ENCODE measurements at places on chromosomes 3 and 15.

- DNase-seq = no peak
Observed at GRCh38 chr3:113620091-113620490, 76.4 kb downstream of the USF3 start.

DNA sequence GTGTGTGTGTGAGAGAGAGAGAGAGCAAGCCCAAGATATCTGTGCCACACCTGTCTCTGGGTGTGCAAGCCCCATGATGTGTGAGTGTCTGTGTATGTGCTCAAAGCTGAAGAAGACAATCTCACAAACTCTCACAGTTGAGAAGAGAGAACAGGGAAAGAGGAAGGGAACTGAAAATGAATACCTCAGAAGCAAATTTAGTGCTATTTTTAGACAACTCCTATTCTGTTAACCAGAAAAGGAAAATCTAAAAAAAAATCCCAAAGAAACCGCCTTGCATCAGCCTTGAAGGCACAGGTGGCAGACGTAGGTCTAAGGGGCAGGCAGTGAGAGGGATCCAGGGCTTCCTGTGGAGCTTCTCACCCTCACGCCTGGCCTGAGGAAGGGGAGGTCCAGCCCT, 47.8 kb downstream of the ATP2B2 start:
- DNase-seq = no peak

DNA sequence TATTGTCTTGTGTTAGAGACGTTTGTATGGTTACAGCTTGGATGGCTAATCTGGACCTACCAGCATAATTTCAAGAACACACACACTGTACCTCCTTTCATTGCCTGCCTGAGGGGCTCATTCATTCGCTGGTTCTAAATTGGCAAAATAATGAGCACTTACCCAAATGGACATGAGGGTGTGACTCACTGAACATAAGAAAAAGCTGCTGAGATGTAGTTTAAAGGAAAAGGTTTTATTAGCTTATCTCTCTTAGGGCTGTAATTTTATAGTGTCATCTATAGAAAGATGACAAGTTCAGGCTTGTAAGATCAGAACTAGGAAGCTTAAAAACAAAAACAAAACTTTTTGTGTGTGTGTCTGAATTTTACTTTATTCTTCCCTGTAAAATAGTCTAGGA, 120.7 kb upstream of the WNT7A start:
- DNase-seq = no peak

DNA sequence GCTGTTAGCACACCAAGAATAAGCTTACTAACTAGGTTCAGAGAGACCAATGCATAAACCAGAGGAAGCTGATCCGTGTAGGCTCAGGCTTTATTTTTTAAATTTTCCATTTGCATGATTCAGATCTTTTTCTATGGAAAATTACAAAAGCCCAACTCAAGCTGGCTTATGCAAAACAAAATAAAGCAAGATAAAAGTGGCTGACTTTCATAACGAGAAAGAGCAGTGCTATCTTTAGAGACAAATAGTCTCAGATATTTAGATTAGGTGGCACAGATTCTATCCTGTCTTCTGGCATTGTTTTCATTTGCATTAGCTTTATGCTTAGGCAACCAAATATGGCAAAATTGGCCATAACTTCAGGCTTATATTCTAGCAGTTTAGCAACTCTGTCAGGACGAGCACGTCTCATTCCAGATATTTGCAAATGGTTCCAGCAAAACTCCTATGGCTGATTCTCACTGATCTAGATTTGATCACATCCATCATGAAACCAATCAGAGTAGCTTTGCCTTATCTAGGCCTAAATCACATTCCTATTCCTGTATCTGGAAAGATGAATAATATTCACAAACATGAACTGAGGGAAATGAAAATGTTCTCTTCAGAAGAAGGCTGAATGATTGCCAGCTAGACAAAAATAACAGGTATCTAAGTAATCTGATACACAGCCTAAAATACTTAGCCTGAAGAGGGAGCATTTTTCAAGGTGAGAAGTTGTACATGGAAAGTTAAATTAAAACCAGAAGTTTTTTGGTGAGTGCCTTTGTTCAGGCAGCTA, 216.4 kb upstream of the DPPA4 start:
- no peak for DNase-seq

GRCh38 chr3:23809294-23809693, 3.5 kb downstream of the UBE2E1 start:
- DNase-seq = no peak

- no peak for DNase-seq
Observed at GRCh38 chr15:40097968-40098476, 10.7 kb downstream of the BMF start.

DNA sequence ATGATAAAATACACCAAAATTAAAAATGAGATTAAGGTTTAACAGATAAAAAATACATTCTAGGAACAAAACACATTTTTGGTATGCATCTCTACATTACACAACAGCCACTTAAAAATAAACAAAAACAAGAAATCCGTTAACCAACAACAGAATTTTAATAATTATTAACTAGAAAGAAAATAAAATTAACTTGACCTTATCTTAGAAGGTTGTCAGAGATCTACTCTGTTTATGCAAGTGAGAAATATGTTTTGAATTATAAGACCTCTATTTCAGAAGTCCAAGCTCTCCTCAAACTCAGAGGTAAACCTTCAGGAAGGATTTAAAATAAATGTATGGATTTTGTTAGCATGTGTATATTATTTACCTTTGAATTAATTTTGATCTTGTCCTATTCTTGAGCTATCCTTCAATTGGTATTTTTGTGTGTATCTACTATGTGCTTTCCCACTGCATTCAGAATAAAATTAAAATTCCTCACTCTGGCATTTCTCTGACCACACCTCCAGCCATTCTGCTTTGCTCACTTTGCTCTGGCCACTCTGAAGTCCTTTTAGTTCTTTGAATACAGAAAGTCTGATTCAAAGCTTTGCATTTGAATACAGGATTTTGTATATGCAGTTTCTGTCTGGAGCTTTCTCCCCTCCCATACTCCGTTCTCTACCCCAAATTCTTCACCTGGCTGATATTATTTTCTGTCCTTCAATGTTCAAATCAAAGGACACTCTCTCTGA, 352.0 kb downstream of the ZBTB20 start:
- DNase-seq = no peak

- no peak for DNase-seq
Observed at GRCh38 chr3:128399221-128399915, 67.3 kb downstream of the DNAJB8 start.

- no peak for DNase-seq
Observed at GRCh38 chr3:138875754-138876664, 41.3 kb upstream of the PIK3CB start.

DNA sequence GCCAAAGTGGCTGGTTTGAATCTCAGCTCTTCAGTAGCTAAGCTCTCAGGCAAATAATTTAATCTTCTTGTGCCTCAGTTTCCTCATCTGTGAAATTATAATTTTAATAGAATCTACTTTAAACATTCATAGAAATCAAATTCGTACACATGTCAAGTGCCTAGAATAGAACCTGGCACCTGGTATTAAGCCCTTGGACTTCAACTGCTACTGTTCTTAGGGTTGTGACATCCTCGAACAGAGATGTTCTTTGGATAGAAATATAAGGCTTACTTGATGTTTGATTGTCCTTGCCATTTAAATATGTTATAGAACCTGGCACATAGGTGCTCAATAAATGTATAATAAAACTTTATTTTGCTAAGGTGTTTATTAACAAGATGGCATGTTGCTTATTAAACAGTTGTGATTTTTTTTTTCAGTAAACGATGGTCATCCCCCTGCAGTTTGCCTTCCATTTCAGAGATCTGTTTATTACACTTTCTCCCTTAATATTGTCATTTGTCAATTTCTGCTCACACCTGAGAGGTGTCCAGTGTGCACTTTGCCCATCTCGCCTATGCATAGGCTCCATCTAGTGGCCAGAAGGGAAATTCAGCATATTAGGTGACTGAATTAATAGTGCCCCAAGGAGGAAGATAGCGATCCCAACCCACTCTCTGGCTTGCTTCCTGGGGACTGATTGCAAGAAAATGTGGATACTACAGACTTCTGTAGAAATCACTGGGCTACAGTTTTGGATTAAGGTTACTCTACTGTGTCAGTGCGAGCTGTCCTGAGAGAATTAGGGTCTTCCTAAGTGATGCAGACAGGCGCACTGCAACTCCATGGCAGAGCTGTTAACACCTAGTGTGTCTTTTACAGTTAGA, 10.7 kb downstream of the IGF1R start:
- no peak for DNase-seq

GRCh38 chr3:116140100-116140689, 305.1 kb downstream of the LSAMP start:
- no peak for DNase-seq

DNA sequence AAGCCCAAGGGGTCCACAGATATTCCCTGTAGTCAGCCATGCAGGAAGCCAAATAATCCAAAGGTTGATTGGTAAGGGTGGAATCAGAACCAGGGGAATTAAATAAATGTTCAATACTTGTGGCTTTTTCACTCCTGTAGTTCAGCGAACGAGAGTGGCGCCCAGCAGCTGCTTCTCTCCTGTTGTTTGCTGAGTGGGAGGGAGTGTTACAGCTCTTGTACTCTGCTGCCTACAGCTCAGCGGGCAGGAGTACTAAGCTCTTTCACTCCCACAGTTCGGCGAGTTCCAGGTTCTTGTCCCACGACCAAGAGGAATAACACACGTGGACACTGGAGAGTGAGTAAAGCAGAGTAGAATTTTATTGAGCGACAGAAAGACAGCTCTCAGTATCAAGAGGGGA, 105.9 kb downstream of the MOBP start:
- DNase-seq = no peak

DNA sequence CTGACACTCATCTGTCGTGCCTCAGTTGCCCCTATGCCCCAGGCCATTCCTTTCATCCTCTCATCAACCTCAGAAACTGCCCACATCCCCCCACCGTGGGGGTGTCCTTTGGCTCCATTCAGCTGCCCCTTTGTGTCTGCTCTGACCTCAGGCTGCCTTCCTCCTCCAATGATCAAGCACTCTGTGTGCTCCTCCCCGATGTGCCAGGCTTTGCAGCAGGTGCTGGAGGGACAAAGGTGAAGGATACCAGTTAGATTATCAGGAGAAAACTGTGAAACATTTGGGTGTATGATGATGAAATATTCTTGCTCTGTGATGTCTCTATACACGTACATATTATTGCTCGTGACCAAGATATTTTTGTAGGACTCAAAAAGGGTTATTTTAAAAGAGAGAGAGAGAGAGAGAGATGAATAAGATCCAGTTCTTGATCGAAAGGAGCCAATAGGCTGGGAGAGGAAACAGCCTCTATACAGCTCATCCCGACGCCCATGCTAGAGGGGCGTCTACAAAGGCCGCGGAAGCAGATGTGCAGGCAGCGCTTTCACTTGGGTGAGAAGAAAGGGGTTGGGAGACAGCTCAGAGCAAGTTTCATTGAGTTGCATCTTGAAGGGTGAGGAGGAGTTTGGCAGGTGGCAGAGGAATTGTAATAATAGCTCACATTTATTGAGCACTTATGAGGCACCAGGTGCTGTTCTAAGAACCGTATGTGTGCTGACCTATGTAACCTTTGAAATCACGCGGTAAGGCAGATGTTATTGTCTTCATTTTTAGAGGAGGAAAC, 28.3 kb upstream of the ADCY5 start:
- no peak for DNase-seq

- no peak for DNase-seq
Observed at GRCh38 chr3:147937341-147937740, 528.2 kb downstream of the ZIC1 start.

DNA sequence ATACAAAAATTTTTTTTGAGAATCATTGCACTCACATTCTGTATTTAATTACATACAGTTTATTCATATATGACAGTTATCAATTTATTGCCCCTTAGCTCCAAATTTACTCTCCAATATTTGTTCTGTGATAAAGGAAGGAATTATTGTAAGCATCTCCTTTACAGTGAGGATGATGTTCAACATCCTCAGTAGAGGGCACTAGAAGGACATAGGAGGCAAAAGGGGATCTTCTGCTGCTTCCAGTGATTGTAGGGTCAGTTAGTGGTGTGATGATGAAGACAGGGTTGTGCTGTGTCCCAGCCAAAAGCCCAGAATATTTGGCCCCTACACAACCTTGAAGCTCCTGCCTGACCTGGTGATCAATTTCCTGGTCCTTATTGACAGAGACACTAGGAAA, 89.9 kb upstream of the DCBLD2 start:
- DNase-seq = no peak

GRCh38 chr3:119322021-119322834, 28.0 kb downstream of the ARHGAP31 start:
- DNase-seq = no peak

DNA sequence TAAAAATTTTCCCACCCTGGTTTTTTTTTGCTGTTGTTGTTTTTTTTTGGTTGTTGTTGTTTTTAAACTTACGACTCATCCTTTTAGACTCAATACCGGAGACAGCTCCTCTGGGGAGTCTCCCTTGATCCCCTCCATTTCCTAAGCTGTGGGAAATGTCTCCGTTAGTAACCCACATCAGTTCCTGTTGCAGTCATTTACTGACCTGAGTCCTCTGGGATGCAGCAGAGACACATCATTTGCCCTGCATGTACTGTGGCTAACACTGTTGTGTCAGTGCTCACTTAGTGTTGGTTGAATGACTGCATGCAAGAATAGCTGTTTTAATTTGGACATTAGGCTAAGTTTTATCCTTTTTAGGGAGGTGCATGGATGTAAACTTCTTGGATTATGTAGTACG, 83.8 kb downstream of the MBNL1 start:
- no peak for DNase-seq

GRCh38 chr3:64422192-64422591, 196.9 kb upstream of the PRICKLE2 start:
- no peak for DNase-seq

DNA sequence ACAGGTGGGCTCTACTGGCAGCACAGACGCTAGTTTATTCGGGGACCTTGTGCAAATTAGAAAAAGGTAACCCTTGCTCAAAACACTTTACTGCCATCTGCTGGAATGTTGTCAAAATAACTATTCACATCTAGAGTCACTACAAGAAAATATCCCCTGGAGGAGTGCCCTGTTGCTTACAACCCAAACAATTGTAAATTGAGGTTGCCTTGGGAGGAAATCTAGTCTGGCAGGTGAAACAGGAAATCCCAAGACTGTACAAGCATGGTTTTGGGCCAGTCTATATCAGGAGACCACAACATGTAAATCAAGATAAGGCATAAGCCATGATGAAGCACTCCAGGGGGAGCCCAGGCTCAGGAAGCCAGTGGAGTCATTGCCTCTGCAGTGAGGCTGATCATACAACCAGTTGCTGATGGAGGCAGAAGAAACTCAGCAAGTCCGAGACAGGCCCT, 136.8 kb upstream of the ACP3 start:
- DNase-seq = peak; percentile 35

GRCh38 chr3:87674397-87675161, 384.2 kb downstream of the CGGBP1 start:
- DNase-seq = no peak

- no peak for DNase-seq
Observed at GRCh38 chr3:190606596-190606995, 92.7 kb downstream of the IL1RAP start.

- DNase-seq = no peak
Observed at GRCh38 chr3:56295161-56295560, 173.1 kb downstream of the ERC2 start.

- DNase-seq = no peak
Observed at GRCh38 chr3:195522254-195523023, 20.7 kb downstream of the PPP1R2 start.

GRCh38 chr15:34693053-34693744, 61.6 kb downstream of the GJD2 start:
- no peak for DNase-seq

- DNase-seq = no peak
Observed at GRCh38 chr3:170953229-170953628, 44.8 kb upstream of the EIF5A2 start.

- DNase-seq = no peak
Observed at GRCh38 chr15:92586966-92587365, 68.6 kb downstream of the FAM174B start.

- no peak for DNase-seq
Observed at GRCh38 chr3:170579646-170580045, 6.2 kb downstream of the SLC7A14 start.

- DNase-seq = no peak
Observed at GRCh38 chr15:91541286-91541685, 312.2 kb upstream of the SLCO3A1 start.
